ENCODE measurements at places on chromosomes 16 and 17. TPM values are rescaled to one million over a fixed set of nuclear protein-coding genes. Genes with fewer than 3 reads are reported as not detected.

The CCL15 gene
- not detected for total RNA-seq

The CLDN7 gene
- total RNA-seq: 174 TPM

DNA sequence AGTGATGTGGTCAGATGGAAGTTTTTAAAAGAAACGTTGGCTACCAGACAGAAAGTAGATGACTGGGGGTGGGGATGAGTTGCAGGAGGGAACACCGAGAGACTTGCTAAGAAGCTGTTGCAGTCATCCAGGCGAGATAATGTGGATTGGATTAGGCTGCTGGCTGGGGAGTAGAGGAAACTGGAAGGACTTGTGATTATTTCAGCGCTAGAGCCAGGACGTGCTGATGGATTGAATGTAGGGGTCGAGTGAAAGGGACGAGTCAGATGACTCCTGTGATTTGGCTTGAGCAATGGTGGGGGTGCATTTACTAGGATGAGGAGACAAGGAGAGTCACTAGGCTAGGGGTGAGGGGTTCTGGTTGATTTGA, 88.5 kb downstream of the CLEC16A start:
- DNase-seq: no peak

The TBKBP1 gene
- total RNA-seq: 33.6 TPM
